ENCODE measurements at places on chromosomes 3 and 15. TPM values are rescaled to one million over a fixed set of nuclear protein-coding genes. Genes with fewer than 3 reads are reported as not detected.

- DNase-seq = no peak
Measured at GRCh38 chr3:45509038-45509767, 85.3 kb upstream of the LIMD1 start.

DNA sequence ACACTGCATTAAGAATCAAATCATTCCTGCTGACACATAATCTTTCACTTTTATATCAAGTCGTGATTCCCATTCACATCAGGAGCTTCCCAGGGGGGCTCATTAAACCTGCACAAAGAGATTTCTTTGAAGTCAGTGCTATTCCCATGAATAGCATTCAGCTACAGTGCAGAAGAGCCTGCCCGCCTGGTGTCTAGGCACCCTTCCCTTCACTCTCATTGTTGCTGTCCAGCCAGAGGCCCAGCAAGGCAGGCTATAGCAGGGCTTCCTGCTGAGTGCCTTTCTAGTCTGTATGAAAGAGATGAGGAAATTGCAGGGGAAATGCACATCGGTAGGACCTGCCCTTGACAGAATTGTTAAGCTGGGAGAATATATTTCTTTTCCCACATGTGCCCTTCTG, 4.5 kb upstream of the GJD2 start:
- DNase-seq = no peak

DNA sequence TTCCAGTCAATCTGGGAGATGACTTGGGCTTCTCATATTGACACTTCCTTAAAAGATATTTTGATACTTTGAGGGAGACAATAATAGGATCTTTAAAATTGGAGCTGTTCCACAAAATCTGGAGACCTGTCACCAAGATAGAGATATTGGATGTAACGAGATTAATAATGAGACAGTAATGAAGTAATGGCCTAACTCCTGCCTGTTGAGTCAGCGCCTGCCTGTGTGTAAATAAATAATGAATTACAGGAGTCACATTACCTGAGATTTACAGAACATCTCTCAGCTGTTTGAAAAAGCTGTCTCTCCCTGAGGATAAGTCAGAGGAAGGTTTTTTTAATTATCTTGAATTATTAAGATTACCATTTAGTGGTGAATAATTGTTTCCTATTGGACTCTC, 43.8 kb upstream of the MITF start:
- no peak for DNase-seq

GRCh38 chr3:134473868-134474546, 11.8 kb downstream of the ANAPC13 start:
- DNase-seq = peak; percentile 91

DNA sequence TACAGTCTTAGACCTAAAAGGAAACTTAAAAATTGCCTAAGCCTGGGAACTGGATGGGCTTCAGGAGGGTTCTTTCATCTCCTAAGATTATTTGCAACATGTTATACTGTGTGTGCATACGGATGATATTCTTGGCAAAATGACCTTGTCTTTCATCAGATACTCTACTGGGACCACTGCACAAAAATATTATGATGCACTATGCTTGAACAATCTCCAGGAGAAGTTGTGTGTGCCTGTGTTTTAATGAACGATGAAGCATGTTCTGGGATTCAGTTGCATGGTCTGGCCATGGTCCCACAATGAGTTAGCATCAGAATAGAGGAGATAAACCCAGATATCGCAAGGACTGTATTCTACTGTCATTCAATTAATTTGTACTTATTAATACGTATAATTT, 68.7 kb downstream of the GAP43 start:
- no peak for DNase-seq

GRCh38 chr15:43913026-43913780, 86.4 kb downstream of the WDR76 start:
- DNase-seq = no peak

The GATM gene
- polyA plus RNA-seq = 147 TPM

The PLA1A gene
- polyA plus RNA-seq = 8.7 TPM

GRCh38 chr3:193744822-193745684, 152.0 kb downstream of the OPA1 start:
- peak; percentile 30 for DNase-seq

- no peak for DNase-seq
Measured at GRCh38 chr3:131957980-131958379, 76.8 kb downstream of the CPNE4 start.

DNA sequence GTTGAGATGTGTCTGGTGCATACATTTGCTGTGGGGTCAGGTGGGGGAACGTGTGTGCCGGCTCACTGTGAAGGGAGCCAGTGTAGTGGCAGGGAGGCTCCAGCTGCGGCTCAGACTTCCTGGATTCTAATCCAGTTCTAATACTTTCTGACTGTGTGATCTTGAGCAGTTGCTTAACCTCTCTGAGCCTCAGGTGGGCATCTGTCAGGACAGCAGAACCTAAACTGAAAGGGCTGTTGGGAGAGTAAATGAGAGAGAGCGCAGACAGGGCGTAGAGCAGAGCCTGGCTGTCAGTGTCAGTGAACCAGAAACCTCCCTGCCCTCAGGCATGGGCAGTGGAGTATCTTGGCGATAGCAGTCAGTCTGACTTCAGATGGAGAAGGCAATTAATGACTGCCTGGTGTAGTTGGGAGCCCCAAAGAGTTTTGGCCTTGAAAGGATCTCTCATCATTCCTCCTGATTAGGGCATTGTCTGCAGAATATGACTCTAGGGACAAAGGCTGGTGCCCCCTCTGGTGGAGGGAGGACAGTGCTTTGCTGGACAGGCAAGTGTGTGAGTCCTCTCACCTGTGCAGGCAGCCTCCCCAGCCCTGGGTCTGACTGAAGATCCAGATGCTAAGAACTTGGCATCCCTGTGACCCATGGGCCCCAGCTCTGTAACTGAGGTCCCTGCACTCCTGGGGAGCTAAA, 9.6 kb downstream of the KBTBD13 start:
- peak; percentile 65 for DNase-seq

The CFAP161 gene
- 19.7 TPM for polyA plus RNA-seq

- DNase-seq = no peak
Measured at GRCh38 chr3:10645800-10646199, 140.4 kb upstream of the ATP2B2 start.

DNA sequence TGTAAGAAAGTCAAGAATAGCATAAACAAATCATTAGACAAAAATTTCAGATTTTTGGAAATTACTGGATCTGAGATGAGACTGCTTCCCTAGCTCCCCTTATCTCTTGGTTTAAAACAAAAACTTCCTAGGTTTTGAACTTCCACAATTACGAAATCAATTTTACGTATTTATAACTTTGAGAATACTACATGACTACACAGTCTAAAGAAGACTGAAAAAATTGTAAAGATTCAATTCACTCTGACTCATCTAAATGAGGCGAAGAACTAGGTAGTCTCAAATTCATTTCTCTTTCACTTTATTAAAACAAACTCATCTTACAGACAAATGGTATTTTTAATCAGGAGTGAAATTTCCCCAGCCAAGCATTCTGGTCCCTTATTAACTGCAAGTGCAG, 10.3 kb downstream of the CCDC54 start:
- no peak for DNase-seq

The FAM219B gene
- polyA plus RNA-seq = 32.6 TPM

DNA sequence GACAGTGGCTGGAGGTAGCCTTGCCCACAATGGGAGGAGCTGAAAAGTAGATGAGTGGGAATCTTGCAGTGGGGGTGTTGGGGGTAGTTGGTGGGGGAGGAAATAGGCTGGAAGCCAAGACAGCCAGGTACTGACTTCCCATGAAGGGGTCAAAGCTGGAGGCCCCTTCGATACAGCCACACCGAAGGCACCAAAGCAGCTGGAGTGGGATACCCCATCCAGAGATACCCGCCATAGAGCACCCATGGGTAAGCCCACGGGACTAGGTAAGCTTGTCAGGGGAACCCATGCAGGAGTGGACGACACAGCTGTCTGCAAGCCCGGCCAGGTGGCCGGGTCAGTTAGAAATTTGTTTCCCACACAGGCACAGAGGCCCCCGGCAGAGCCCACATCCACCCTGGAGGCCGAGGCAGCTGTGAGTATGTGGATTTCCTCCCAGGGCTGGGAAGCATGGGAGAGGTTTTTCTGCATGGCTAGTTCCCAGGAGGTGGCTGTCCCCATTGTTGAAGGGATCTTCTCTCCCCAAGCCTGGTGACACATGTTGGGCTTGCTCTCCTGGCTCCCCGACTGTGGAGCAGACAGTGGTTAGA, 28.6 kb downstream of the PRR23E start:
- no peak for DNase-seq

The ANP32A gene
- 49.5 TPM for polyA plus RNA-seq

GRCh38 chr15:63977119-63977518, 69.2 kb downstream of the DAPK2 start:
- no peak for DNase-seq

The CTXN2 gene
- 1.6 TPM for polyA plus RNA-seq

- DNase-seq = no peak
Measured at GRCh38 chr3:159091936-159092335, 290.1 kb downstream of the MFSD1 start.

The RAB6B gene
- polyA plus RNA-seq = 8.6 TPM

- DNase-seq = no peak
Measured at GRCh38 chr3:140501061-140501769, 176.6 kb upstream of the TRIM42 start.

DNA sequence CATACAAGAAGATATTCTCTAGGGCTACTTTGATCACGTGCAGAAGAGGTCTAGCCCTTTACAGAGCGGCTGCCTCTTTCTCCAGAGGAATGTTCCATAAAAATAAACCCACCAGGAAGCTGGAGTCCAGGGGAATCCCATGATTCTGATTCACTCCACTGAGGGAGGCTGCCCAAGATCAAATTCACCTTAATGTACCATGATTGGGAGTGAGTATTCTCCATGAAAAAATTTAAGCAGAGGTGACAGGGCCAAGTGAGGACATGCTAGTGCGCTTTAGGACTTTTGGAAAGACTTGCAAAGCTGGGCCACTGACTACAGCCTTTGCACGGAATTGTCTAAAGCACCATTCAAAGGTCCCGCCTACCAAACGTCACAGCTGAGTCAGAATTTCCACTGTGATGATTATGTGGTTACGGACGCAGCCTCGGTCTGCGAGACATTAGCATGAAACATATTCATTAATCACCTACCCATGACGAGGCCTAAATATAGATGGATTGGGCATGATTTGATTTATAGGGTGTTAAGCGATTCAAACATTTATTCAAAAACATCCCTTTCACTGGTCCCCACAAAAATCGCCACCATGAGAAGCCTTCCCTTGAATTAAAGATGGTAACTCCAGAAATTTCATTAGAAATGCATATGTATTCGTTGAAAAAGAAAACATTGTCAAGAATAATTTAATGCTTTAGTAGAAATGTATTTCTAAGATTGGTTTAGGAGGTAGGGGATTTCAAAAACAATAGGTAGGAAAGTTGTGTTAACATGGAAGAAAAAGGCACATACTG, 152.6 kb downstream of the GREM1 start:
- no peak for DNase-seq
